ENCODE measurements at places on chromosomes 7 and 10. TPM values are rescaled to one million over a fixed set of nuclear protein-coding genes. Genes with fewer than 3 reads are reported as not detected.

Gene CRHR2
- total RNA-seq, result 0.34 TPM

Gene TSPAN12
- total RNA-seq, result 18.8 TPM

Gene HECTD2
- total RNA-seq, result 23.4 TPM

Gene PIP
- not detected for total RNA-seq

Gene IQUB
- 1.6 TPM for total RNA-seq

Gene SPOCK2
- 7.4 TPM for total RNA-seq

Gene UPK3B
- total RNA-seq, result 111 TPM

Data from ureter (tissue), 1 donor.